ENCODE measurements at places on chromosomes 1 and 21.

GRCh38 chr1:153586347-153586746, 20.7 kb upstream of the S100A2 start:
- no peak for DNase-seq

GRCh38 chr1:77831976-77832711, 52.7 kb downstream of the MIGA1 start:
- no peak for DNase-seq

DNA sequence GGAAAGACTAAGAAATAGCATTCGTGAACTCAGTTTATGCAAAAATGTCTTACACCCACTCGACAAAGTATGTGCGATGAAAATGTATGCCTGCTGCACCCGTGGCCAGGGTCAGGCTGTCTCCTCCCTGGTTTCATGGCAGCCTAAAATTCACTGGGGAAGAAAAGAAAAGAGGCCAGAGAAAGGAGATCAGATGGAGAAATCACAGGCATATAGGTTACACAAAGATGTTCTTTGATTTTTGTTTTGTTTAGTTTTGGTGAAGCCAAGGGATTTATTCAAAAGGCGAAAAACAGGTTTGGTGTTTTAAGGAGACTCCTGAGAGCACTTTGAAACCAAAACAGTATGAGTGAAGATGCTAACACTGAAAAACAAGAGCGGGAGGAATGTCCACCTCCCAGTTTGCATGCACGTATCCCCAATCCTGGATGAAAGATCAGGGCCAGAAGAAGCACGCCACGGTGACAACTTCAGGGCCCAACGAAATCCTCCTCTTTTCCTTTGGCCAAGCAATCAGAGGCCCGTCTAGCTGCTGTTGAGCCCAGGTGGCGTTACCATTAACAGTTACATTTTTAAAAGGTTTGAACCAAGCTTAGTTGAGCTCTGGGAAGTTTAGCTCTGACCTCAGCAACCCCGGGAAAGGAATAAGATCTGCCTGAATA, 992 bp upstream of the SSX2IP start:
- DNase-seq = no peak

GRCh38 chr1:107964336-107965109, 457 bp downstream of the VAV3 start:
- no peak for DNase-seq

DNA sequence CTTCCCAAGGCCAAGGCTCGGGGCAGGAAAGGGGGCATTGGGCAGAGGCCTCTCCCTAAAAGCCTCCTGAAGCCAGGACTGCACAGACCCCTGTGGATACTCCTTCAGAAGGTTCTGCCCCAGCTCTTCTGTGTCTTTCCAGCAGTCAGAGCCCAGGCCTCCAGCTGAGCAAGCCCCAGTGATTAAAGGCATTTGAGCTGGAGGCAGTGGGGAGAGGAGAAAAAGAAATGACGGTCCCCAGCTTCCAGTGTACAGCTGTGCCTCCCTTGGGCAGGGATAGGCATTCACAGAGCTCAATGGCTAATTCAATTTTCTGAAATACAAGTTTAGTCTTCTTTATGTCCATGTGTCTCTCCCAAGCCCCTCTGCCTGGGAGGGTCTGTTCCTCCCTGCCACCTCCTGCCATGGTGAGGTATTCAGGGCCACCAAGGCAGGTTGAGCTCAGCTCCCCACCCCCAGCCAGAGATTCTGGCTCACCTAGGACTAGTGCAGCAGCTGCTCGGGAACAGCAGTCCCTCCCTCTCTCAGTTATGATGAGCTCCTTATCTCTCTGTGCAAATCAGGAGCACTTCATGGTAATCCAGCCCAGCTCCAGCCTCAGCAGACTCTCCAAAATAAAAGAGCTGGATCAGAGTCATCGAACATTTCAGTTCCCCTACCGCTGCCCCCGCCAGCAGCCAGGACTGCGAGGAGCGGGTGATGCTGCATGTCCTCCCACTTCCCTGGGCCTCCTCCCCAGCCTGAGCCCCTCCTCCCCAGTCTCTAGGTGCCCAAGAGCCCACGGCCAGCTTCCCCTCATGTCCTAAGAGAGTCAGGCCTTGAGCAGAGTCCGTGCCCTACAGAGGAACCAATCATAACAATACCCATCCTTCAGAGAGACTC, 208.4 kb upstream of the ZC3H12A start:
- no peak for DNase-seq

- DNase-seq = no peak
Observed at GRCh38 chr1:207414606-207415108, 39.5 kb upstream of the CR2 start.

DNA sequence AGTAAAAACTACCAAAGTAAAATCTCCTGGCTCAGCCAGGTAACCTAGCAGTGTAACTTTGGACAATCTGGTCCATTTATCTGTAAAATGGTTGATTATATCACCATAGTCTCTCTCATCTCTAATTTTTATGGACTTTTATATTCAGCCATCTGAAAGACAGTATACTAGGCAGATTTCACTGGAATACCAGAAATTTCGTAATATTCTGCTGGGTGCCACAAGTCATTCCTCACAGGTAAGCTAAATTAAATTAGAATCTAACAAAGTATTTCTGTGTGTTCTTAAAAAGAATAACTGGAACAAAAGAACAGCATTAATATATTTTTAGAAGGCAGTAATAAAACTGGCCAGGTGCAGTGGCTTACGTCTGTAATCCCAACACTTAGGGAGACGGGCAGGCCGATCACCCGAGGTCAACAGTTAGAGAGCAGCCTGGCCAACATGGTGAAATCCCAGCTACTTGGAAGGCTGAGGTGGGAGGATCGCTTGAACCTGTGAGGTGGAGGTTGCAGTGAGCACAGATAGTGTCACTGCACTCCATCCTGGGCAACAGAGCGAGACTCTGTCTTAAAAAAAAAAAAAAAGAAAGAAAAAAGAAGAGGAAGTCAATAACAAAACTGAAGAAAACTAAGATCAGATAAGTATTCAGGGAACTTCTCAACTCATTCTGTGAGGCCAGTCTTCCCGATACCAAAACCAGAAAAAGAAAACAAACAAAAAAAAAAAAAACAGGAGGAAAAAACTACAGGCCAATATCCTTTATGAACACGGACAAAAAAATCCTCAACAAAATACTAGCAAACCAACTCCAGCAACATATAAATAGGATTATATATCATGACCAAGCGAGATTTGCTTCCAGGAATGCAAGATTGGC, 35.9 kb downstream of the PIK3R3 start:
- no peak for DNase-seq

GRCh38 chr1:167839009-167839408, 74.9 kb downstream of the ADCY10 start:
- DNase-seq = no peak

DNA sequence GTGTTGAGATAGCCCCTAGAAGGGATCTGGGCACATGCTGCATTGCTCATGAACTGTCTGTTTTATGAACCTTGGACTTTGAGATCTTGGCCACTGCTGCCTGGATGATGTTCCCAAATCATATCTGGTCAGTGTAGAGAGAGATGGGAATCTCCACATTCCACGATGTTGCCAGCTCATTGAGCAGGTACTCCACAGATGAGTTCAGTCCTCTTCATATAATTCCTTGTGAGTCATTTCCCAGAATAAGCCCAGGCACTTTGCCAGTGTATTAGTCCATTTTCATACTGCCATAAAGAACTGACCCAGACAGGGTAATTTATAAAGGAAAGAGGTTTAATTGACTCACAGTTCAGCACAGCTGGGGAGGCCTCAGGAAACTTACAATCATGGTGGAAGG, 254.0 kb upstream of the RUNX1 start:
- DNase-seq = no peak

- no peak for DNase-seq
Observed at GRCh38 chr1:242788771-242789170, 264.3 kb upstream of the PLD5 start.

DNA sequence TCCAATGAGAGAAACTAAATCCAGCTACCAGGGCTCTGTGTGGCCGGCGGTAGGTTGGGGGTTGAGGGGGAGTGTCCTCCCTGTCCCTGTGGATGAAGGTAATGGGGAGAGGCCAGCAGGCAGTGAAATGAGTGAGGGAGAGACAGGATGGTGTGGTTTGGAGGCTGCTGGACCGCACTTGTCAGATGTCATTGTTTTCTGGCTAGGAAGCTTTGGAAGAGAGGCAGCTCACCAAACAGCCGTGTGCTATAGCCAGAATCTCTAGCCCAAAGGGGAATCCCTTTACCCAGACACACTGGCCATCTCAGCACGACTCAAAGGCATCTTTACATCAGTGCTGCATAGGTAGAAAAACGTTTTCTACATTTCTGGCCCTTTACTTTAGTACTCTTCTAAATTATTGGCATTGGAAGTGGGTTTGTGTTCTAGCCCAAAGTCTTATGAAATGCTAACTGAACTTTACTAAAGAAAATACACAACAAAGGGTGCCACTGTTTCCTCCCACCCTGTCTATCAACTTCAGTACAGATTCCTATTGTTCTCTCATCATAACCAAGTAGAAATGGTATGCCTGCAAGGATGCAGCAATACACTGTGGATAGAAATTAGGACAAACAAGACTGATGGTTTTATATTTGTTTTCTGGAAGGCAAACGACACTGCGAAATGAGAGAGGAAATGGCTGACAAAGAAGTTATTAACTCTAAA, 95.9 kb upstream of the COA6 start:
- no peak for DNase-seq

GRCh38 chr1:10389271-10389973, 9.4 kb upstream of the PGD start:
- DNase-seq = no peak

DNA sequence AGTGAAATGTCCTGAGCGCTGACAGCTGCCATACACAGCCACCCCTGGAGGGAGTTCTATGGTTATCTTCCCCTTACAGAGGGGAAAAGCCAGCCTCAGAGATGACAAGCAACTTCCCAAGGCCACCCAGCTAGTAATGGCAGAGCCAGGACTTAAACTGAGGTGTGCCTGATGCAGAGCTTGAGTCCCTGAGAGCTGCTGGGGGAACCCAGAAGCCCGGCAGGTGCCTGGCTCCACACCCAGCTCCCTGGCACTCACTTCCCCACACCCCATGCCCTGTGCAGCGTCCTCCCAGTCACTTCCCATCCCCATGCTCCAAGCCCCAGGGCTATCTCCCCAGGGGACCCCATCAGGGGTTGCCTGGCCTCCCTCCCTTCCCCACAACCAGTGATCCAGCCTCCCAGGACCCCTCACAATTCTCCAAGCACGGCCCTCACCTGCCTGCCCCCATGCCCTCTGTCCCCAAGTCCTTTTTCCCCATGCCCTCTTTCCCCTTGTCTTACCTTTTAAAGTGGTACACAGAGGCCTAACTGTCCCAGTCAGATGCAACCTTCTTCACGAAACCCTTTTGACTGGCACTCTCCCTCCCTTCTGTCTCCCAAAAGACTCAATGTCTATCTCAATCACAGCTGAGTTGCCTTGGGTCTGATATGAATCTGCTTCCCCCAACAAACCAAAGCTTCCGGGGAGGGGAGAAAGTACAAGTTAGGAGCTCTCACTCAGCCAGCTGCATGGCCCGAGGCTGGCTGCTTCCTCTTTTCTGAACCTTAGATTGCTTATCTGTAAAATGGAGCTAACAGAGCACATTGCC, 39.8 kb upstream of the LRP8 start:
- DNase-seq = no peak

- no peak for DNase-seq
Observed at GRCh38 chr1:167722152-167722869, 529 bp downstream of the MPZL1 start.

GRCh38 chr1:52674497-52675384, 23.4 kb downstream of the COA7 start:
- DNase-seq = no peak

DNA sequence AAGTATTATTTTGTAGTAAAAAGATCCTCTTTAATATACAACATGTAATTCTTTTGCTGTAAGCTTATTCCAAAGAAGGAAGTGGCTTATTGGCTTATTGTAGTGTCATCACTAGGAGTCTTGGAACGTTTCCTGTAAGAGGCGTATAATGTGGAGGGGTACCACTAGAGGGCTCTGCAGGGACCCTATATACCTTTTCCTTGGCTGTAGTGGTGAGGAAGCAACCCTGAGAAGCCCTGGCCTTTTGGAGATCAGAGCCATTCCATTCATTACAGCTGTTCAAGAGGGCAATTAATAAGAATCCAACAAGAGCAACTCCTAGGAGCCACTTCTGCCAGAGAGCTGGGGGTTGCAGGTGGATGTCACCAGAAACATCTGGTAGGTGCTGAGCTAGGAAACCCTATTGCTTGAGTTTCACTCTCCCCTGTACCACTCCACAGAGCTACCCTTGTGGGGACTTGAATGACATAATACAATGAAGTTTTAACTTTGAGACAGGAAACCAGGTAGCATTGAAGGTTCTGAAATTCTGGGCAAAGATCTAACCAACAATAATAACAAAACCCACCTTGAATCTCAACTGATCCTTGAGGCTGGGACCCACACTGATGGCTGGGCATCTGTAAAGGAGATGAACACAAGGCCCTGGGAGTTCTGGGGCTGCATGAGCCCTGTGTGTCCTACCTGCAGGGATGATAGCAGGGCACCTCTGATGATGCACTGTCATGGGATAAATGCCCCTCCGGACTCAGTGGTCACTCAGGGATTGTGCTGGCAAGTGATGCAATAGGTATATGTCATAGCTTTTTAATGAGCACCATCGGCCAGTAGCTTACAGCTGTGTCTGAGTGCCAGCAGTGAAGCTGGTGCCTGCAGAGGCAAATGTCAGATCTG, 160.2 kb upstream of the COA6 start:
- no peak for DNase-seq

- no peak for DNase-seq
Observed at GRCh38 chr1:114756009-114756892, 1.5 kb downstream of the CSDE1 start.

DNA sequence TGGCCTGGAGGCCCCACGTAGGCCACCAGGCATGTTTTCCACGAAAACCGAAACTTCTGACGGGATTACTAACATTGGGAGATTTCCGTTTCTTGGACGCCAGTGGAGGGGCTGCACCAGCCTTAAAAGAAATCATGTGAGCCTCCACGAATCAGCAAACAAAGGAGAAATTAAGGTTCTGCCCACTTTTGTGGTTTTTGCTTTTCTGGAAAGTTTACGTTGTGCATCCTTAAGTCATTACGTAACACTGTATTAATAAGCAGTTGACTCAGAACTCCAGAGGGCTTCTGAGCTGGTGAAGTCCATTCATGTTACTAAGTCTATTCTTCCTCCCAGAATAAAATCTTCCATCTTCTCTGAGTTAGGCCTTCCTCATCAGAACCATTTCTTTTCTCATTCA, 168.5 kb downstream of the PSMG1 start:
- peak; percentile 91 for DNase-seq

DNA sequence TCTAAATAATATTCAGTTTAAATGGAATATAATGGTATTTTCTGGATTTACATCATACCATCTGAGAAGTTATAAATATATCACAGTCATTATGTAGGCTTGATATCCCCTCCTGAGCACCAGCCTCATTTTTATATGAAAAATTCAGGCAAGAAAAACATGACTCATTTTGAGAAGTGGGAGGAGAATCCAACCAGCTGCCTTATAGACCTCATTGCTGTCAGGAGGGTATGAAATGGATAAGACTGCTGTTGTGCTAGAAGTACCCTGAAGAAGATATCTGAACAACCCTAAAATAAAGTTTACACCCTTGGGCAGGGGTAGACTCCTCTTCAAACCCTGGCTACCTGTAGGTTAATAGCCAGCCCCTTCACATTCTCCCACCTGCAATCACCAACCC, 8.8 kb downstream of the GIPC2 start:
- DNase-seq = no peak
